T-helper 2 cell treated with Interferon-gamma antibody and Interleukin-4, amounts not matched to agents 5 μg/mL and 100 μg/mL, for 36 hours (primary cell): ENCODE measurements at places on chromosomes 7 and 10.

DNA sequence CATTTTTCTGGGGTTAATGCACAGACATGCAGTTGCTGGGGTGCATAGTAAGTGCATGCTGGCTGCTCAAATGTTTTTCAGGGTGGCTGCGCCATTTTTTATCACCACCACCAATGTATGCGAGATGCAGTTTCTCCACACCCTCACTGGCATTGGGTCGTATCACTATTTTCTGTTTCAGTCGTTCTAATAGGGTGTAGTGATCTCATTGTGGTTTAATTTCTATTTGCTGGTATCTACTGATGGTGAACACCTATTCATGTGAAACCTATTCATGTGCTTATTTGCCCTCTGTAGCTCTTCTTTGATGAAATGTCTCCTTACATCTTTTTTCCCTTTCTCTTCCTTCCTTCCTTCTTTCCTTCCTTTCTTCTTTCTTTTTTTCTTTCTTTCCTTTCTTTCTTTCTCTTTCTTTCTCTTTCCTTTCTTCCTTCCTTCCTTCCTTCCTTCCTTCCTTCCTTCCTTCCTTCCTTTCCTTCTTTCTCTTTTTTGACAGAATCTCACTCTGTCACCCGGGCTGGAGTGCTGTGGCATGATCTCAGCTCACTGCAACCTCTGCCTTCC lies 84.3 kb downstream of the ELFN1 start:
- no peak for DNase-seq

- DNase-seq, result no peak
Measured at GRCh38 chr7:158611541-158611940, 23.9 kb upstream of the PTPRN2 start.

DNA sequence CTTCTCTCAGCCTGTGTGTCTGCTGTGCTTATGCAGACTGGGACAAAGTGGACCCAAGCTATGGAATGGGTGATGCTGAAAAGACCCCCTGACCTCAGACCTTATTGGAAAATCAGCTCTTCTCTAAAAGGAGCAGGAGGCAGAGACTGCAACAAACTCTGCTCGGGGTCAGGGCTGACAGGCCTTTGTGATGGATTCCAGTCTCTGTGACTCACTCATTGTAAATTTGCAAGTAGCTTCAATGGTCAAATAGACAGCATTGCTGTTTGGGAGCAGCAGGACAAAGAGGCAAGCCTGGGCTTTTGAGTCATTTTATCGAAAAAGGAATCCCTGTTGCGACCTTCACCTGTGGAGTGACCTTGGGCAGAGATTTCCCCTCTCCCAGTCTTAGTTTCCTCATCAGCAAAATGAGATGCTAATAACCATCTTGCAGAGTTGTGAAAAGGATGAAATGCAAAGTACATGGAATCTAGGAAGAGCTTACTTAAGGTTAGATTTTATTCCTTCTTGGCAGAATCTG lies 26.1 kb upstream of the GPR26 start:
- no peak for DNase-seq

GRCh38 chr7:17380736-17381662 lies 82.5 kb downstream of the AHR start:
- no peak for DNase-seq

DNA sequence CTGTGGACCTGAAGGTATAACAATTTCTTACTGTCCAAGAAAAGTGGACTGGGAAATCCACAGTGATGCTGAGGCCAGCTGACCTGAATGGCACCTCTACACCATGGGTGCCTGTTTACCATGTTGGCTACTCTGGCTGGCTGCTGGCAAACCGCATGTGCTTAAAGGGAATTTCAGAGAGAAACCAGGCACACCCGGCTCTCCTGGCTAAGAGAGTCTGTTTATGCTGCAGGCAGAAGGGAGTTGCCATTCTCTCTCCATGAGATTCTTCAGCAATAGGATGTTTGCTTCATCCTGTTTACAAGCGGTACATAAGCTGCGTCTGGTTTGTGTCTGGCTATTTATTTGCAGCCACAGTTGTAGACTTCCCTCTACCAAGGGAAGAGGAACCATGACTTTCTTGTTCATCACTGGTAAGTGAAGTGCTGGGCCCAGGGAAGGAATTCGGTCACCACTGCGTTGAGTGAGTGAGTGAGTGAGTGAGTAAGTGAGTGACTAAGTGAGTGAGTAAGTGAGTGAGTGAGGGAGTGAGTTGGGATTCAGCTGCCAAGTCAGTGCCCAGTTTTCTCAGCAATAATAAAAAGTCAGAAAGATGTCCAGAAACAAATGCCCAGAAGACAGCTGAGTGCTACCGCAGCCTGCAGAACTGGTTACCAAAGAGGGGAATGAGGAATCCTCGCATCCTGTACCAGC lies 90.4 kb downstream of the COBL start:
- DNase-seq, result no peak

- DNase-seq, result no peak
Measured at GRCh38 chr10:49760789-49761188, 1.3 kb downstream of the OGDHL start.

GRCh38 chr7:45976485-45976856 lies 55.4 kb upstream of the IGFBP3 start:
- no peak for DNase-seq

DNA sequence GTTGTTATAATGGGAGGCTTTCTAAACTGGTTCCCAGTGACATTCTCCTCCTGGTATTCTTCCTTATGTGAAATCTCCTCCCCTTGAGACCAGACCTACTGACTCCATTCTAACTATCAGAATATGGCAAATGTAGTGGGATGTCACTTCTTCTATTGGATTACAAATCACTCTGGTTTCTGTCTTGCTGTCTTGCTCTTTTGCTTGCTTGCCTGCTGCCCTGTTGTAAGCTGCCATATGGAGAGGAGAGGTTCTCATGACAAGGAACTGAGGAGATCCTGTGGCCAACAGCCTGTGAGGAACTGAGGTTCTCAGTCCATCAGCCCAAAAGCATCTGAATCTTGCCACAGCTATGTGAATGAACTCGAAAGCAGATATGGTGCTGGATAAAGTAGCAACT lies 4.7 kb upstream of the NRCAM start:
- DNase-seq, result no peak

- DNase-seq, result no peak
Measured at GRCh38 chr10:110912374-110912773, 6.6 kb downstream of the BBIP1 start.

GRCh38 chr10:65500716-65501115 lies 1425.1 kb upstream of the LRRTM3 start:
- DNase-seq, result no peak

DNA sequence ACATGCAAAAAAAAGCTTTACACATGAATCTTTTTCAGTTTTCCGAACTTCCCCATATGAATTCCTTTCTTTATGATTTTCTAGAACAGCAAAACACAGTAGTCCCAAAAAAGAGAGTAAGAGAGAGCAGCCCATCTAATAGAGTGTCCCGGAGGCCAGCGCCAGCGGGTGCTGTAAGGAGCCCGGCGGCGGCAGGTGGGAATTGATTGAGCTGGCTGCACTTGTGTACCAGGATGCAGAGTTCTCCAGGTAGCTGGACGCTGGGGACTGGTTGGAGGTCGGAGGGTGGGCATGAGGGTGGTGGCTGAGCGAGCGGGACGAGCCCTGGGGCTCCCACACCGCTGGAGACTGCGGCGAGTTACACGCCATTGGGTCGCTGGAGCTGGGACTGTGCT lies 4.0 kb downstream of the DLX5 start:
- DNase-seq, result no peak

DNA sequence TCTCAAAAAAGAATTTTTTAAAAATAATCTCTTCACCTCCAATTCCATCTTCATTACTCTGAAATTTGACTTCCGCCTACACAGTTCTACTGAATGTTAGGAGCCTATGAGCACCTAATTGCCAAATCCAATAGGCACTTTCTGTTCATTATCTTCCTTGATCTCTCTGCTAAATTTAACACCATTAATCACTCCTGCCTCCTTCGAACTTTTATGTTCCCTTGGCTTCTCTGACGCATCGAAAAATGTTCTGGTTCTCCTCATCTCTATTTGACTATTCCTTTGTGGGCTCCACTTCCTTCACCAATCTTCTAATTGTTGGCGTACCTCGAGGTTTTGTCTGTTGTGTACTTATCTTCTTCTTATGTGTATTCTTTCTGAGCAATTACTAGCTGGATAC lies 87.3 kb downstream of the MTPN start:
- no peak for DNase-seq

DNA sequence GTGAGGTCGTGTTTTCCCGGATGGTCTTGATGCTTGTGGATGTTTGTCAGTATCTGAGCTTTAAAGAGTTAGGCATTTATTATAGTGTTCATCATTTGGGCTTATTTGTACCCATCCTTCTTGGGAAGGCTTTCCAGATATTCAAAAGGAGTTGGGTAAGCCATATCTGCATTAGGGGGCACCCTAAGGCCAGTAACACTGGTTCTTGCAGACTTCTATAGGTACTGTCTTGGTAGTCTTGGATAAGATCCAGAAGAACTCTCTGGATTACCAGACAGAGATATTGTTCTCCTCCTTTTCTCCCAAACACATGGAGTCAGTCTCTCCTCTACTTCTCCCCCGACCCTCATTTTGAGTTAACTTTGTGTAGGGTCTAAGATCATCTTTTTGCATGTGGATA lies 92.8 kb downstream of the SDK1 start:
- no peak for DNase-seq

- DNase-seq, result no peak
Measured at GRCh38 chr10:17512341-17513001, 58.1 kb upstream of the ST8SIA6 start.

DNA sequence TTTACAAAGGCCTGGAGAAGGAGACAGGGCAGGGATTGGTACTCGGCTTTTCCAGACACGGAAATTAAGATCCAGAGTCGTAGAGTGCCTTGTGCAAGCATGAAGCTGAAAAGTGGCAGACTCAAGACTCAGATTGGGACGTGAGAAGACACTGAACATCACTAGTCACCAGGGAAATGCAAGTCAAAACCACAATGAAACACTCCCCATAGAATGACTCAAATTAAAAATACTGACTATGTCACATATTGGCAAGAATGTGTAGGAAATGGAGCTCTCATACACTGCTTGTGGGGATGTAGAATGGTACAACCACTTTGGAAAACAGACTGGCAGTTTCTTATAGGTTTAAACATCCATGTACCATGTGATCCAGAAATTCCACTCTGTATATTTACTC lies 472.0 kb downstream of the RPS24 start:
- no peak for DNase-seq

DNA sequence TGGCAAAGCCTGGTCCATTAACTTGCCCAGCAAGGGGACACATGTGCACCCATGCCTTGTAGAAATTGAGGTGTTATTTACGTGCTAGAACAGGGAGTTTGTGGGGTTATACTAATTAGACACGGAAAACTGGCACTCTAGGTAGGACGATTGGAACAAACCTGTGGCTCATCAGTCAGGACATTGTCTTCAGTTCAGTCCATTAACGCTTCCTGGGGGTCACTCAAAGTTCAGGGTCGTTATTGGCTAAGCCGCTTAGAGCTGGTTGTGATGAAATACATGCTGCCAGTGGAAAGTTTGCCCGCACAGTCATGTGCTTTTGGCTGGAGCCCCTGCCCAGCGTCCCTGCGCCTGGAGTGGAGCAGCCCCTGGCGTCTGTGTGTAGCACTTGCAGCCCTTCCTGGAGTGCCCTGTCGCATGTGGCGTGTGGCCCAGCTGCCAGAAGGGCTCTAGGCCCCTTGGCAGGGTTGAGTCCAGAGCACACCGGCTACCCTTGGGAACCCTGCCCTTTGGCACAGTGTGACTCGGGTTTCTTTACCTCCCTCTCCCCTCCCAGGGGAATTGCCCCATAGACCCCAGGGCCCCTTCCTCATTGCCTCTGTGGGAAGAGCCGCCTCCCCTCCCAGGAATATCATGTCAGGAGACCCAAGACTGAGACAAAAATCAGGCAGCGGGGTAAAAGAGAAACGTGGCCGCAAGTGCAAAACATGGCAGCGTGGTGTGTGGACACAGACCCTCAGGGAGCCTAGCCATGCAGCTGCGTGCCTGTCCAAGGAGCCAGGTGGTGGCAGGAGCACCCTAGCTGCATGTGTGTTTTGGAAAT lies 9.8 kb downstream of the ZNF775 start:
- no peak for DNase-seq

DNA sequence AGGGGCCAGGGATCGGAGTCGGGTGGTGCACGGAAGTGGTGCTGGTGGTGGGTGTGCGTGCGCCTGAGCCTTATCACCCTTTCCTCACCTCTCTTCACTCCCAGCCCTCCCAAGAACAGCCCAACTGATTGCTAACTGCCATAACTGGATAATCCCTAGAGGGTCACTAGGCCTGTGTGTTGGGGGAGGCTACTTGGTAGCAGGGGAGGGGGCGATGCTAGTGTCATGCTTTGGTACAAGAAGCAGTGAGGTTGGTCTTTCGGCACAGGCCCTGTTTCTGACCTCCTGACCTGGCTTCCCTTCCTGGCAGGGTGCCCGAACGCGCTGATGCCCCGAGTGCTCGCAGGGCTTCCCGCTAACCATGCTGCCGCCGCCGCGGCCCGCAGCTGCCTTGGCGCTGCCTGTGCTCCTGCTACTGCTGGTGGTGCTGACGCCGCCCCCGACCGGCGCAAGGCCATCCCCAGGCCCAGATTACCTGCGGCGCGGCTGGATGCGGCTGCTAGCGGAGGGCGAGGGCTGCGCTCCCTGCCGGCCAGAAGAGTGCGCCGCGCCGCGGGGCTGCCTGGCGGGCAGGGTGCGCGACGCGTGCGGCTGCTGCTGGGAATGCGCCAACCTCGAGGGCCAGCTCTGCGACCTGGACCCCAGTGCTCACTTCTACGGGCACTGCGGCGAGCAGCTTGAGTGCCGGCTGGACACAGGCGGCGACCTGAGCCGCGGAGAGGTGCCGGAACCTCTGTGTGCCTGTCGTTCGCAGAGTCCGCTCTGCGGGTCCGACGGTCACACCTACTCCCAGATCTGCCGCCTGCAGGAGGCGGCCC lies 652 bp downstream of the KAZALD1 start:
- peak; percentile 52 for DNase-seq

GRCh38 chr10:75620356-75620755 lies 188.9 kb downstream of the LRMDA start:
- no peak for DNase-seq

DNA sequence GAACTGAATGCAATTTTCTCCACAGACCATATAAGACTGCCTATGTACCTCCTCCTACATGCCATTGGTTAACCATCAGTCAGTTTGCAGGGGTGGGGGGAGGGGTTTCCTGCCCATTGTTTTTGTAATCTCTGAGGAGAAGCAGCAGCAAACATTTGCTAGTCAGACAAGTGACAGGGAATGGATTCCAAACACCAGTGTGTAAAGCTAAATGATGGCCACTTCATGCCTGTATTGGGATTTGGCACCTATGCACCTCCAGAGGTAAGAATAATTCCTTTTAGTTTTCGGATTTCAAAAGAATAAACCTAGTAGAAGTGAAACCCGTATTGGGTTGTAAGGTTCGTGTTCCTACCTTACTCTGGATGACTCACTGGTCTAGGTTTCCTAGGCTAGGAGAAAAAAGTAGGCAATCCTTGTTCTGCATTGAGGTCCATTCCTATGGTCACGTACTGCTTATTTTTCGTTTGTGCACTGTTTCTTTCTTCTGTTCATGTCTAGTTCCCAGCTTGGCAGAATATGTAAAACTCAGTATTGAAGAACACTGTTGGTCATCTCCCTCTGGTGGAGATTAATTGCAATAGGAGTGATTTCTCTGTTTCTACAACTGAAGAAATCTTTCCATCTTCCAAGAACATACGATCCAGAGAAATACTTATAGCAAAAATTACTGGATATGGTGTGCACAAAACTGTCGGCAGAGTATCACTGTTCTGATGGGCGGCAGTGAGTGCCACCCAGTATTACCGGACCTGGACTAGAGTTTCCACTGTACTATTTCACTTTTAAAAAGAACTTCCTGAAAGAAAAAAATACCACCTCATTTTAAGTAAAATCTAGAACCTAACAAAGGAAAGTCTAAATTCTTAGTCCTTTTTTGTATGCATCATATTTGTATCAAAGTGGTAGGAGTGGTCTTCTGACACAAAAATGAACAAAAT lies at the start of gene AKR1C3:
AKR1C3 (plus strand) TSS at position 150 of the 941 bp plus-strand sequence; CDS start at position 181, 31 bp downstream.
- DNase-seq, result no peak
